Retinal pigment epithelial cell (primary cell): ENCODE measurements at places on chromosomes 16 and 17.

DNA sequence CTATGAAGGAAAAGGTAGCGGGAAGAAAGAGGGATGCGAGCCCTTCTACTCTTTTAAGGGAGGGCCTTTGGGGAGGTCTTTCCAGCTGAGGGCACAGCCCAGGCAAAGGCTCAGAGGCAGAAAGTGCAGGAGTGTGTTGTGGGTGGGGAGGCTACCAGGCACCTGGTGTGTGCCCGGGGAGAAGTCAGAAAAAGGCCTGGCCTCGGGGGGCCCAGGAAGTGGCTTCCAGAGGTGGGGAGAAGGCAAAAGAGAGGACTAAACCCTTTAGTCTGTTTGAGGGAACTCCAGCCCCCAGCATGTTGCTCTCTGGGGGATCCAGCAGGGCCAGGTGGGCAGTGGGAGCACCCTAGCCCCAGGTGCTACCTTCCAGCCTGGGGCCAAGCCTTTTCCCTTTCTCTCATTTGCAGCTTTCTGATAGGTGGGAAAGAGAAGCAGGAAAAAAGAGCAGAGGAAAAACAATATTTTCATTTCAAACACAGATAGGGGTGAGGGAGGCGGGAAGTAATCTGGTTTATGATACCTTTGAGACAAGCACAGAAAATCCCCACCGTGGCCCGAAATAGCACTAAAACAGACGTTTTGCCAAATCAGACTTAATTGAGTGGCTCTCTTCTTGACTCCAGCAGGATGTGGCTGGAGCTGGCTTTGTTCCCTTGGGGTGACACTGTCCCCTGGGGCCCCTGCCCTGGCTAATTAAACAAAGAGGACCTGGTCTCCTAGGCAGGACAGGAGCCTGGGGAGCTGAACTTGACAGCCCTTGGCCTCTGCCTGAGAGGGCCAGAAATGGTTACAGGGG is 10.4 kb downstream of the RAI1 start:
- no peak for DNase-seq

DNA sequence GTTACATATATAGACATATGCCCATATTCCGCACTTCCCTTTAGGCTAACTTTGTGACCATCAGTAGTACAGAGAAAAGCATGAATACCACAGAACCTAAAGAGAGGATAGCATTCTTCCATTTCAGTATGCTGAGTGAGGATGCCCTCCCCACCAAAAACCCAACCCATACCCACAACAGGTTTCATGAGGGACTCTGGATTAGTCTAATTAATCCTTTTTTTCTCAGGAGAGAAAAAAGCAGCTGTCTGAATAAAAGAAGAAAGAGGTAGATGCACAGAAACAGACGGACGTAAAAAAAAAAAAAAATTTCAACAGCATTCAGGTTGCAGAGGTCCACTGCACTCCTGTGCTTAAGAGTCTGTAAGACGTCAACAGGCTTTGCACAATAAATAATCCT is 6.7 kb downstream of the MMD start:
- no peak for DNase-seq

GRCh38 chr16:1731073-1731472 is 25.1 kb downstream of the MAPK8IP3 start:
- DNase-seq: no peak

GRCh38 chr17:48609759-48610281 is 997 bp downstream of the HOXB7 start:
- DNase-seq: no peak

DNA sequence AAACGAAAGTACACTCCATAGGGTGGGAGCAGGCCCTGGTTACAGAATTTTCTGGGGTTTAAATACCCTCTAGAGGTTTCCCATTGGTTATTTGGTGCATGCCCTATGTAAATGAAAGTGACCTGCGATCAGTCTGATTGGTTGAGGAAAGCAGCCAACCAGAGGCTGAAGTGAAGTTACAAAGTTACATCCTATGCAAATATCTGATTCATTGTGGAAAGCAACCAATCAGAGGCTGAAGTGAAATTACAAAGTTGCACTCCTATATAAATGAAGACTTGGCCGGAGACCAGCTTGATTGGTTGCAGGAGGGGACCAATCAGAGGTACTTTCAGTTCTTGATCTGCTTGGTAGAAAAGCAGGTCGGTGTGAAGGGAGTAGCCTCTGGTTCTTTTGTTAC is 24.4 kb downstream of the NAA60 start:
- no peak for DNase-seq

GRCh38 chr17:73119631-73120030 is 27.1 kb upstream of the SLC39A11 start:
- no peak for DNase-seq

GRCh38 chr17:61131585-61131984 is 268.1 kb upstream of the TBX2 start:
- no peak for DNase-seq

- DNase-seq: no peak
Measured at GRCh38 chr16:47734987-47735594, 274.0 kb downstream of the PHKB start.
